ENCODE measurements at places on chromosomes 5 and 9.

DNA sequence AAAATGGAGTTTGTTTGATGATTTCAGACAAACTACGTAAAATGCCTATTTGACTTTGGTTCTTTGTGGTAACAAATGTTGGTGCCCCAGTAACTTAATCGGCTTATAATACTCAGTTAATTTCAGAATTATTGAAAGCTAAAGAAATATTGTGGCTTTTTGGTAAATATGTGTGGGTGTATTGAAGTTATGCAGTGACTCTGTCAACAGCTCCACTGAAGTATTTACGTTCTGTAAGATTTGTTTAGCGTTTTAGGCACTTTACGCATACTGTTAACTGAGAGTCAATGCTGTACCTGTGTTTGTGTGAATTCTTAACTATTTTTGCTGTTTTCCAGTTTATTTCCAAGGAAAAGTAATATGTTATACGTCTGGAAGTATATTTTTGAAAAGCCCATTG is 2.2 kb downstream of the RAD23B start:
- no peak for DNase-seq

DNA sequence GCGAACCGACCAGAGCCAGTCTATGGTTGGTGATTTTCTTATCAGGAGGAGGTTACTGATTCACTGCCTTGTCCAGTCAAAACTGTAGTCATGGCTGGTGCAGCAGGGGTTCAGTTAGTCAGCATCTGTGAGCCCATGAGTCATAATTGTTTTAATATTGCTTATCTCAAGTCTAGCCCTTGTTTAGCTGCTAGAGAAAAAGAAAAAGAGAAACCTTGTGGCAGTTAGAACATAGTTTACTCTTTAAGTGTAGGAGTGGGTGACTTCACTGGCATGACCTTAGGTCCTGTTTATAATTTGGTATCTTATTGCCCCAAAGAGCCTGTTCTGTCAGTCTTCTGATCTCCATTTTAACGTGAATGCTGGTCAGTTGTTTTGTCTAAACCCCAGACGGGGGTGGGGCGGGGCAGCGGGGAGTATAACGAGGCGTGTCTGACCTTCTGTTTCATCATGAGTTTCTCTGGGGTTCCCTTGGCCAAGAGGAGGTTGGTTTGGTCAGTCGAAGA is 76.9 kb upstream of the NFIL3 start:
- DNase-seq = no peak

- DNase-seq = no peak
These were observed 109.9 kb downstream of the EDIL3 start for GRCh38 chr5:84274585-84275468.

DNA sequence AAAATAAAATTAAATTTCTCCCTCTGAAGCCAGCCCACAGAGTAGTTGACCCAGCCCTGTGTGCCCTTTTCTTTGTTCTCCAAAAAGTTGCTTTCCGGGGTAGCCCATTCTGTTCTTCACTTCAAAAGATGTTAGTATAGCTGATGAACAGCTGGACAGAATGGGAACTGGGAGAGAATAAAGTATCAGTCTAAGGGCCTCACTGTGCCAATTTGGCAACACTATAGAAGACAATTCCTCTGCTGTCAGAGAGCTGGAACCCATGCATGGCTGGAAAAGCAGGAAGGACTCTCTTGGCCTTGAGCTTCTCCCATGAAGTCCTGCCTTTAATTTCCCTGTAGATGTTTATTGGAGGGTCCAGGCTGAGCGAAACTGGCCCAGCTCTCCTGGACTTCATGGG is 11.0 kb upstream of the TNFSF8 start:
- DNase-seq = no peak

- DNase-seq = no peak
These were observed 326.7 kb upstream of the GRAMD2B start for GRCh38 chr5:126096442-126097006.

DNA sequence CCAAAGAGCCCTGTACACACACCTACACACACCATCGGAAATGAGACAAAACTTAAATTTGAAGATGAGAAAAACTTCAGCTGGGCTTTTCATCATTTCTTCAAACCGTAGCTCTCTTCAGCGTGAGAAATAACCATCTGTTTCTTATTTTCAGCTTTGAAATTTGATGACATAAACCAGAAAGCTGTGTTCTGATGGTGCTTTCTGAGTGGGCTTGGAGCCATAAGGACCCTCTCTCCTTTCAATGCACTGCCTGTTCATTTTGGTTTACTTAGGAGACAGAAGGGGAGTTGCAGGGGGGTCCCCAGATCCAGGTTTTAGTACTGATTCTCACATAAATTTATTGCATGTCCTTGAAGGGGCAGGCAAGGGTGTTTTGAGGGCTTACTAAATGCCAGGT is 9.5 kb downstream of the FBXO10 start:
- no peak for DNase-seq

DNA sequence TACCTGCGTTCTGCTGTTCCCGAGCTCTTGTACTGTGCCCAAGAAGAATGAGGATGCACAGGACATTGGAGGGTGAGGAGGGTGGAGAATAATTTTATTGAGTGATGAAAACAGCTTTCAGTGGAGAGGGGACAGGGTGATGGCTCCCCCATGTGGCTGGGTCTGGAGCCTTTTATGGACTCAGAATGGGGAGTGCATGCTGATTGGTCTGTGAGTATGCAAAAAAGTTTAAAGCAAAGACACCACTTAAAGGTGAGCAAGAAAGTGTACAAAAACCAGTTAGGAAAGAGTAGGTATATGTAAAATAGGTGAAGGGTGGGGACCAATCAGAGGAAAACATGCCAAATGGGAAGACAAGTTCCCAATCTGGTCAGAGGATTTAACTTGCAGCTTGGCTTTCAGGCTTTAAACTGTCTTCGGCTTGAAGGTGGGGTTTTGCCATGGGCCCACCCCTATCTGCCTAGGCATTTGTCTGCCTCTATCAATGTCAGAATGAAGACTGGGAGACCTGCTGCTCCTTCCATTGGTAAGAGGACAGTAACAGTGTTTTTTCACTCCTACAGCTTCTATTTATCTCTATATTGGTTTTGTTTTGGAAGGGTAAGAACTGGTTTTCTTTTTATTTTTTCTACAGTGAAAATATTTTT is 118.0 kb upstream of the RAI14 start:
- DNase-seq = no peak

DNA sequence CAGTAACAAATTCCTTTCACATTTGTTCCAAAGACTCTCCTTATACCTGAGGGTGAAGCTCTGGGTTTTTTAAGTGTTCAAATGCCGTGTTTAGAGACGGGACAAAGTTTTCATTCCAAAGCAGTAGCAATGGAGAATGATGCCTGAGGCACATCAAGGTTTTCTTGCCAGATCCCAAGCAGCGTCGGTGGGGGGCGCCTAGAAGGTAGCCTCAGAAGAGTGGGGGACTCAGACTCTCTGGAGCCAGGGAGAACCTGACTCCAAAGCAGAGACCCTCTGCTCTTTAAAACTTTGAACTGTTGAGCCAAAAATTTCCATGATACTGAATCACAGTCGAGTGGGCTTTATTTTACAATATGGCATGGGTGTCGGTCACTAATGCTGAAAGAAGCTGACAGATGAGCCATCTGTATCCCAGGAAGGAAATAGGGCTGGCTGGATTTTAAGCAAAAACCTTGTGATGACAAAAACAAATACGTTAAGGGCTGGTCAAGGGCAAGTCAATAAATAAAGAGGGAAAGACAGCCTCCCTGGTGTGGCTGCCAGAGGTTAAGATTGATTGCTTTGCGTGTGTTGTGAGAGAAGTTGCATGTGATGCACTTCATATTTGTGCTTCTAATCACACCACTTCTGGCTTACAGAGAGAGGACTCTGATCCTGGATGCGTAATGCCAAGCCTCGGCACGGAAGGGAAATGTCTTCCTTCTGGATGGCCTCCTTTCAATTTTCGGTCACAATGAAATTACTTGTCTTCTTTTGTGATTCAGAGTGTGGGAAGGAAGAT is 161.1 kb upstream of the EFNA5 start:
- no peak for DNase-seq

DNA sequence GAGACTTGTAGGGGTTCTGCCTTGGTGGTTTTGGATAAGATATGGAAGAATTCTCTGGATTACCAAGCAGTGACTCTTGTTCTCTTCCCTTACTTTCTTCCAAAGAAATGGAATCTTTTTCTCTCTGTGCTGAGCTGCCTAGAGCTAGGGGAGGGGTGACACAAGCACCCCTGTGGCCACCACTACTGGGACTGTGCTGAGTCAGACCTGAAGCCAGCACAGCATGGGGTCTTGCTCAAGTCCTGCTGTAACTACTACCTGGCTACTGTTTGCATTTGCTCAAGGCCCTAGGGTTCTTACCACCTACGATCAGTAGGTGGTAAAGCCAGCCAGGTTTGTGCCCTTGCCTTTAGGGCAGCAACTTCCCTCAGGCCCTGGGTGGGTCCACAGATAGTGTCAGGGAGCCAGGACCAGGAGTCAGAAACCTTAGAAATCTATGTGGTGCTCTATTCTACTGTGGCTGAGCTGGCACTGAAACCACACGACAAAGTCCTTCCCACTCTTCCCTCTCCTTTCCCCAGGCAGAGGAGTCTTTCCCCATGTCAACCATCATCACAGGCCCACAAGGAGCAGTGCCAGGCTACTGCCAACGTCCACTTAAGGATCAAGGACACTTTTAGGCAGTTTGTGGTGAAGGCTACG is 53.8 kb downstream of the SREK1 start:
- no peak for DNase-seq

- DNase-seq = no peak
These were observed 143.7 kb downstream of the C5orf15 start for GRCh38 chr5:133824661-133825254.

DNA sequence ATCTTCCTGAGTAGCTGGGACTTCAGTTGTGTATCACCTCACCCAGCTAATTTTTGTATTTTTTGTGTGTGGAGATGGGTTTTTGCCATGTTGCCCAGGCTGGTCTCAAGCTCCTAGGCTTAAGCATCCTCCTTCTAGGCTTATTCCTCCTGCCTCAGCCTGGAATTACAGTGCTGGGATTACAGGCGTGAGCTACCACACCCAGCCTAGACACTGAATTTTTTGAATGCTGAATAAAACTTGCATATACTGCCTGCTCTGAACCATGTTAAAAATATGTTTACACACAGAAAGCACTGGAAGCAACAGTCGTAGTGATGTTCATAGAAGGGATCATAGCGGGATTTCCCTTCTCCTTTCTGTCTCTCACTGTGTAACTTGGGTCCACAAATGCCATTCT is 121.3 kb upstream of the ICE1 start:
- no peak for DNase-seq

DNA sequence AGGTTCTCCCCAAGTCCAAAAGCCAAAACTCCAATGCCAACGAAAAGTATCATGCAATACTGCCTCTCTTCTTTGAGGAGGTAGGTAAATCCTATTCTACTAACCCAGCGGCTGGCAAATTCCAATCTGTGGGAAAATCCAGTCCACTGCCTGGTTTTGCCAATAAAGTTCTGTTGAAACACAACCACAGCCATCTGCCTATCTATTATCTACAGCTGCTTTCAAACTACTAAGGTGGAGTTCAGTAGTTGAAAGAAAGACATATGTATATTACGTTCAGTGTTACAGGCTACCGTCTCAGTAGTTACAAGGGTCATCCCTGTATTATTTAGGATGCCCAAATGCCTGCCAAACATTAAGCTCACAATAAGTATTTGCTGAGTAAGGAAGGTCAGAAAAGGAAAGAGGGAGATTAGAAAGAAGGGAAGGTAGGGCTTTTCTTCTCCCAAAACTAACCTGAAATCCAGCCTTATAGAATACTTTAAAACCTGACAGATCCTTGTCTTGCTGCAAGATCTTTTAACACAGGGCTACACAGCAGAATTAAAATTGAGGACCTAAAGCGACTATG is 16.2 kb downstream of the ARL15 start:
- no peak for DNase-seq

DNA sequence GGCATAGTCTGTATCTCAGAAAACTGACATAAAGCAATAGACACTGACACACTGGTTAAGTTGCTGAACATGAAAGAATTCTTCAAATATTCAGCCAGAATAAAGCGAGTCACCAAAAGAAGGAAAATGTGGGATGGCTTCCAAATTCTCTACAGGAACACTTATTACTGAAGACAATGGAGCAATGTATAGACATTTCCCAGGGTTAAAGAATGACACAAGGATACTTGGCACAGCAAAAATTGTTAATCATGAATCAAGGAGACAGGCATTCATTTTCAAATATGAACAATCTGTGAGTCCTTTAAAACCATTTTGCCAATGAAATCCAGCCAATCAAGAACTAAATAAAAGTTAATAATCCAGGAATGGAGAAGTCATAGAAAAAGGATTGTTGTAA is 92.5 kb downstream of the MTX3 start:
- DNase-seq = no peak

DNA sequence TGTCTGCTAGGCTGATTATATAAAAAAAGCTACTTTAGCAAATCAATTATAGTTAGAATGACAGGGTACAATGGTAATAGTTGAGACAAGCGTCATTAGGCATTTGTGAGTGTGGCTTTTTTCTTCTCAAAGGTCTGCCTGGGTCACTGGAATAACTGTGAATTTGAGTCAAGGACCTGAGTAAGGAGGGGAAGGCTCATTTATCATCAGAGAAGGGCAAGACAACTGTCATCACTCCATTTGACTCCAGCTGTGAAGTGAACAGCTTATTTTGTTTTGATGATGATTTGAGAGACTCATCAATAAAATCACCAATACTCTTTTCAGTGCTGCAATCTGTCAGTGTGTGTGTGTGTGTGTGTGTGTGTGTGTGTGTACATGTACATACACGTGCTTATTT is 118.6 kb downstream of the MAT2B start:
- DNase-seq = no peak

GRCh38 chr5:75335952-75336614 is 937 bp upstream of the HMGCR start:
- DNase-seq = no peak

DNA sequence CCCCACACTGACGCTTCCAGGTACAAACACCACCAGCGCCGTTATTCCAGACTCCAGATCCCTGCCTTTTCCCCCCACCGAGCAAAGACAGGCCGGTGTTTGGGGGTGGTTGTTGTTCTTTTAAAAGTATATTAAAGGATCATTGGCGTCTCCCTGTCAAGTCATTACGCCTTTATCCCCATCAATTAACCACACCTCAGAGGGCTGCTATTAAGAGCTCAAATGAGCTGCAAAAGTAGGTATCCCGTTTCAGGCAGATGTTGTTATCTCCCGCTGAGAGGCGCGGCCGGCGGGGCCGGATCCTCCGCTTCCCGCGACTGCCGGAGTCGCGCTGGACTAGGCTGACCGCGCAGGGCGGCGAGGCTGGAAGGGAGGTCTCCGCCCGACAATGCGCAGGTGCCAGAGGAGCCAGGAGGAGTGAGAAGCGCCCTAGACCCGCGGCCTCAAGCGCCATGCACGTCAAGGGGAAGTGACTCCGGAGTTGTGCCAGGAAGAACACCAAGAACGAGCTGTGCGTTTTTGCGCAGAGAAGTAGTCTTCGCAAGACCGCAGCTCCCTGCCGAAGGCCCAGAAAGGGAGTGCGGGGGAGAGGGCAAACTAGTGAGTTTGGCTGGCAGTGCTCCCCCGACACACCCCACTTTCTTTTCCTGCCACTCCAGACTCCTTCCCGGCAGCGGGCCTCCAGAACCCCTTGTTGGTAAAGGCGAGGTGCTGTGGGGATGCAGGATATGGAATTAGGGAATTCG is 8.2 kb downstream of the NR2F1-AS1 start:
- DNase-seq = no peak

All from breast epithelium (tissue), 4 donors.